ENCODE measurements at places on chromosomes 7 and 10.

- DNase-seq = no peak
These were observed 1.1 kb downstream of the KEL start for GRCh38 chr7:142960955-142961512.

DNA sequence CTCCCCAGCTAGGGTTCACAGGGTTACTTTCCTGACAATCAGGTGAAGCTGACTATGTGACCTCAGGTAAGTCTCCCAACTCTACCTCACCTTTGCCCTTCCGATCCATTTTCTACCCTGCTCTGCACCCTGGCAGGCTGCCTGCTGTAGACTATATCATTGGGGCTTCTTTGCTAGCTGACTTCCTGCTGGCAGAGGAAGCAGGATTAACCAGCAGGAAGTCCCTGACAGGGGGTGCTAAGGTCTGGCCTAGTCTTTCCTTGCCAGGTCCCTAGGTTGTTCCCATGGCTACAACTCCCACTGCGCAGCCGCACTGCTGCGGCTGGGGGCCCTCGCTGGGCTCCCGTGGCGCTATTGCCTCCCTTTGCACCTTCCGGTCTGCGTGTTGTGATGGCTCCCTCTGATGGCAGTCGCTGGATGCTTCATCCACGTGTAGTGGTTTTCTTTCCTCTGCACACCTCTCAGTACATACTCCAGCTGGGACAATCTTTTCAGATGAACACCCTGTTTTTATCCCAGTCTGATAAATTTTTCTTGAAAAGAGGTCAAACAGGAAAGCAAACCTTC, 365.9 kb downstream of the REEP3 start:
- no peak for DNase-seq

- DNase-seq = no peak
These were observed 21.5 kb downstream of the CH25H start for GRCh38 chr10:89185658-89186057.

DNA sequence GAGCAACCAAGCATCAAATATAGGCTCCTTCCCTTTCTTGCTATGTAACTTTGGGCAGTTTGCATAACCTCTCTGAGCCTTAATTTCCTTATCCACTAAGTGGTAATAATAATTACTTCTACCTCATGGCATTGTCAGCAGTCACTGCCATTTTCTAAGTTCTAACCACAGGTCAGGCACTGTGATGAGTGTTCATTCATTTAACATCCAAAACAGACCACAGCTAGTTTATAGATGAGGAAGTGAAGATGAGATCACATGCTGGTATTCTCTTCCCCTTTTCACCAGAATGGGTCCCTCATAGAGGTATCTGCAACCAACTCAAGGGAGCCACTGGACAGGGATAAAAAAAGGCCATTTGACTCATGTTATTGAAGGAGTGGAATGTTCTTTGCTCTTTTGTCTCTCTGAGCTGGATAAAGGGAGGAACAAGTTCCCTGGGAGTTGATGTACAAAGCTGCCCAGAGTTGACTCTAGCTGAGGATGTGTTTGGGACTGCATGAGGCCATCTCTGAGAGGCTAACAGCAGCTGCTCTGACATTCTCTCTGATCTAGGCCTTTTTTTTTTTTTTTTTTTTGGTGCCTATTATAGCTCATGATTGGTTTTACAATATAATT, 65.0 kb downstream of the DNAJC12 start:
- no peak for DNase-seq

- DNase-seq = no peak
These were observed 70.6 kb downstream of the CDK6 start for GRCh38 chr7:92765725-92766124.

- no peak for DNase-seq
These were observed 150.2 kb downstream of the NSUN6 start for GRCh38 chr10:18501198-18501597.

Data from smooth muscle cell of the brain vasculature (primary cell).